Transverse colon (tissue), 4 donors: ENCODE measurements at places on chromosomes 6 and 20. TPM values are rescaled to one million over a fixed set of nuclear protein-coding genes. Genes with fewer than 3 reads are reported as not detected.
A peak's percentile ranks its signal among the peaks of the same experiment; 100 is the strongest.

- DNase-seq: no peak
- no peak overlapping the region for H3K27ac ChIP-seq
- no peaks in the 10 kb centered on the region for H3K4me1 ChIP-seq
- H3K4me3 ChIP-seq: no peak overlapping the region
- no peaks in the 10 kb centered on the region for H3K27me3 ChIP-seq
Measured at GRCh38 chr6:106757722-106758467, 128.5 kb downstream of the QRSL1 start.

Gene DZANK1
- total RNA-seq: 1.9 TPM

DNA sequence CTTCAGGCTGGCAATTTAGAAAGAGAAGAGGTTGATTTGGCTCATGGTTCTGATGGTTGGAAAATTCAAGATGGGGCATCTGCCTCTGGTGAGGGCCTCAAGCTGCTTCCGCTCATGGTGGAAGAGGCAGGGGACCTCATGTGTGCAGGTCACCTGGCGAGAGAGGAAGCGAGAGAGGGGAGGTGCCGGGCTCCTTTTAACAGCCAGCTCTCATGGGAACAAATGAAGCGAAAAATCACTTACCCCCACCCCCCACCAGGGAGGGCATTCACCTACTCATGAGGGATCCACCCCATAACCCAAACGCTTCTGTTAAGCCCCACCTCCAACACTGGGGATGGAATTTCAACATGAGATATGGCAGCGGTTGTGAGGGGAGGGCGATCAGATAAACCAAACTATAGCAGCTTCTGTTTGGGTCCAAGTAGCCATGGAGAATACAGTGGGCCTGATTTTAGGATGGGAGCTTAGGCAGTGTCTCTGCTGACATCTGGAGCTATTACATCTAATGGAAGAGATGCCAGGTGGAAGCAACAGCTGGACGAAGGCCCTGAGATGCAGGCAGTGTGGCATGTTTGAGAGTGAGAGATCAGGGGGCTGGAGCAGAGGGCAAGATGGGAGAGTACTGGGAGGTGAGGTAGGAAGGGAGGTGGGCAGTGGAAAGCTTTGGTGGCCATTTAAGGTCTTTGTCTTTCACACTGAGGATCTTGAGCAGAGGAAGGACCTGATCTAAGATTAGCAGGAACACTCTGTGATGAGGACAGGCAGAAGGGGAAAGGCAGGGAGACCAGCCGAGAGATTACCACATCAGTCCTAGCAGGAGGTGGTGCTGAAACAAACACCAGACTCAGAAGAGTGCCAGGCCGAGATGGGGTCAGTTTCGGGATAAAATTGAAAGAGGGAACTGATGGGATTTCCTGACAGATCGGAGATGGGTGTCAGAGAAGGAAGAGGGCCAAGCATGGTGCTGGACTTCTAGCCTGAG, 161.8 kb downstream of the NFATC2 start:
- no peaks in the 10 kb centered on the region for H3K27me3 ChIP-seq
- no peaks in the 10 kb centered on the region for H3K36me3 ChIP-seq
- peaks cover 12% of the 10 kb centered on the region for H3K4me1 ChIP-seq
- no peak for DNase-seq

Gene PM20D2
- 3.7 TPM for total RNA-seq

Gene AIF1
- 9.4 TPM for total RNA-seq

GRCh38 chr20:60403105-60403741, 445.0 kb downstream of the CDH26 start:
- no peaks in the 10 kb centered on the region for H3K36me3 ChIP-seq
- H3K27me3 ChIP-seq: no peaks in the 10 kb centered on the region
- DNase-seq: no peak
- no peaks in the 10 kb centered on the region for H3K4me1 ChIP-seq
- no peak overlapping the region for H3K4me3 ChIP-seq
- H3K27ac ChIP-seq: no peak overlapping the region

DNA sequence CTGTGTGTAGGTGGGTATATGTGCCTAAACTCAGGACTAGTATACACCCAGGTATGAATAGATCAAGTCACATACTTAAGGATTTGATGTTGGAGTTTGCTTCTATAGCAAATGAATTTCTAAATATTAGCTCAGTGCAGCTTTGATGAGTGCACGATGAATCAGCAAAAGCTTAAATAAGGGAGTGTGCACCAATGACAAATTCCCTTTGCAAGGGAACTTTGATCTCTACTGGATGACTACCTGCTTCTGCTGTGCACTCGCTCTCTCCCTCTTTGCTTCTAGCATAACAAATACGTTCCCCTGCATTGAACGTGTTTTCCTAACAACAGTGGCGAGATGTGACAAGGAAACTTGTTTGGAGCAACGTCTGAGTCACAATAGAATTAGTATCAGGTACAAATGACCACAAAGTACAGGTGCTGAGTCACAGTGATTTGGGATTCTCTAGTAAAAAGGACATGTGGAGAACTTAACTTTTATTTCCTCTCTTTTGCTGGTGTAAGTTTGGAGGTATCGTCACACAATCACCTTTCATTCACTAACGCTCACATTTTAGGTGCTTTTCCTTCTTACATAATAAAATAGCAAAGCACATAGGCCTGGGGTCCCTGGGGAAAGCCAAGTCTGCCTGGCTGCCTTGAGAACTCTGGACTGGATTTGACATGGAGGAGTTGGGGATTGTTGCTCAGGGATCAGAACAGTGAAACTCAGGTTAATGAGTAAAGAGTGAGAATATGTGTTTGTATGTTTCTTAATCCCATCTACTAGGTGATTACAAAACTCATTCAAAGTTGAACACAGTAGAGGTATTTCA, 49.7 kb downstream of the KLHL31 start:
- DNase-seq: peak; percentile 50
- no peaks in the 10 kb centered on the region for H3K36me3 ChIP-seq
- no peak overlapping the region for H3K4me3 ChIP-seq
- H3K27me3 ChIP-seq: no peaks in the 10 kb centered on the region

Gene GJE1
- total RNA-seq: not detected

Gene TLDC2
- total RNA-seq: 22.9 TPM

DNA sequence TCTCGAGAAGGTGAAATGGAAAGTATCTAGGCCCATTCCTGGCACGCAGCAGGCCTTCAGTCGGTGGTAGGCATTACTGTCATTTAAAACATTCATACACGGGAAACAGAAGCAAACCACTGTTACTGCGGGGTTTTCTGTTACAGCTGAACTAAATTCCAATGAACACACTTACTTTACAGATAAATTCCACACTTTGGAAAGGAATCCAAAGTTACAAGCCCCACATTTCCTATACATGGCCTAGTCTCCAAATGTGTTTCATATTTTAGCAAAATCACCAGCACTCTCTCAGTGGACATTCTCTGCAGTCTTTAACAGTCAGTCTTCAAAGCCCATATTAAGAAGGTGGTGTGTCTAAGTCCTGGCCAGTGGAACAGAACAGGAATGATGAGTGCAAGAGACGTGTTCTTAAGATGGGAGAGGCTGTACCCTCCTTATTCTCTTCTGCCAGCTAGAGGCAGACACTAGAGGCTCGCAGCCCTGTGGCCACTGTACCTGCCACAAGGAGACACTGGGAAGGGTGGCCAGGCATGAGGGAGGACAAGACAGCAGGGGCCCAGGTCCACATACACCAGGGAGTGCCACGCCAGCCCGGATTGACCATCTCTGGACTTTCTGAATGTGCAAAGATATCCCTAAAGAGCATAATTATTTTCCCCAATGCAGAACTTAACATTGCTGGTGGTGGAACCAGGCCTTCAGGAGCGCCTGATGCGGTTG, 76.4 kb downstream of the CDC5L start:
- H3K27me3 ChIP-seq: no peaks in the 10 kb centered on the region
- H3K4me1 ChIP-seq: no peaks in the 10 kb centered on the region
- H3K4me3 ChIP-seq: no peak overlapping the region
- H3K36me3 ChIP-seq: no peaks in the 10 kb centered on the region
- H3K27ac ChIP-seq: no peak overlapping the region

DNA sequence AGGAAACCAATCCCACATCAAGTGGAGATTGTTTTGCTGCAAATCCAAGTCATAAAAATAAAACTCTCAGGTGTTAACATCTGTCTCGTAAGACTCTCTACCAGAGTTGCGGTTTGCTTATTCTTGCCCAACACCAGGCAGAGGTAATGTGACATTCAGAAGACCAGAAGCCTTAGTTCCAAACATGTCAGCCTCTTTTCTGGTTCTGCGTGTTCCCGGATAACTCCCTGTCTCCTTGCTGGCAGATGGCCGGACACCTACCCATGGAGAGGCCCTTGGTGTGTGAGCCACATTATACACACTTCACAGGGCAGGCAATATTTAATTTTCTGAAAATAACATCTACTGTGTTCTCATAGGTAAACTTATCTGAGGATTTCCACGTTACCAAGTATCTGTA, 73.4 kb downstream of the GMPR start:
- no peaks in the 10 kb centered on the region for H3K27me3 ChIP-seq
- no peaks in the 10 kb centered on the region for H3K4me1 ChIP-seq
- no peak for DNase-seq

Gene WFDC11
- not detected for total RNA-seq

DNA sequence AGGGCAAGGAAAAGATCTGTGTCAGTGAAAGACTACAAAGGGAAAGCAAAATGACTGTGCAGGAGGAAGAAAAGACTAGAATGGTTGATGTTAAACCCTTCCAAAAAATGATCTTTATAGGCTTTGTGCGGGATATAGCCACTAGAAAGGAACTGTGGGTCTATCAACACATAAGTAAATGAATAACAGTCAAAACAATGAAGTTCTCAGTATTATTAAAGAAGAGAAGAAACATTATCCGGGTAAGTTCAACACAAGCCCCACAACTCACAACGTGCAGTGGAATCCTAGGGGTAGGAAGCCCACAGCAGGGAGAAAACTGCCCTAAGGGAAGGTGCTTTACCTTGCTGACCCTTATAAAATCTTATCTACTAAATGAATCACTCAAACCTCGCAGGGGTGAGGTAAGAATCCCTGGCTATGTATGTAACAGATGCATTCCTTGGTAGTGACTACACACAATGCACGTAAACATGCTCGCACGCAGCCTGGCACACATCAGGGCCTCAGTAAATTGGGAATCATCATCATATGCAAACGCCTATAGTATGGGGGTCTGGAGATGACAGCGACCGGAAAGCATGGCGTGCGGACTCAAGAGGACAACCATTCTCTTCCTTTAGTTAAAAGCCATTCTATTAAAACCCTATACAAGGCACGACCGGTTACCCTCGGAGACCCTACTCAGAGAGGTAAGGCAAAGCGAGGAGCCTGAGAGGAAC, 11.3 kb downstream of the TFAP2A start:
- no peak for DNase-seq
- peaks cover 89% of the 10 kb centered on the region for H3K27me3 ChIP-seq
- H3K4me3 ChIP-seq: peak overlapping the region; percentile 60
- H3K4me1 ChIP-seq: peaks cover 11% of the 10 kb centered on the region

- peaks cover 12% of the 10 kb centered on the region for H3K27me3 ChIP-seq
- peaks cover 42% of the 10 kb centered on the region for H3K4me1 ChIP-seq
- no peak overlapping the region for H3K27ac ChIP-seq
- no peak overlapping the region for H3K4me3 ChIP-seq
- H3K36me3 ChIP-seq: no peaks in the 10 kb centered on the region
Measured at GRCh38 chr6:165848086-165848426, 185.0 kb upstream of the PDE10A start.

- peak overlapping the region; percentile 3 for H3K27ac ChIP-seq
- H3K27me3 ChIP-seq: no peaks in the 10 kb centered on the region
- no peak overlapping the region for H3K4me3 ChIP-seq
Measured at GRCh38 chr6:34182751-34183531, 37.1 kb upstream of the GRM4 start.

DNA sequence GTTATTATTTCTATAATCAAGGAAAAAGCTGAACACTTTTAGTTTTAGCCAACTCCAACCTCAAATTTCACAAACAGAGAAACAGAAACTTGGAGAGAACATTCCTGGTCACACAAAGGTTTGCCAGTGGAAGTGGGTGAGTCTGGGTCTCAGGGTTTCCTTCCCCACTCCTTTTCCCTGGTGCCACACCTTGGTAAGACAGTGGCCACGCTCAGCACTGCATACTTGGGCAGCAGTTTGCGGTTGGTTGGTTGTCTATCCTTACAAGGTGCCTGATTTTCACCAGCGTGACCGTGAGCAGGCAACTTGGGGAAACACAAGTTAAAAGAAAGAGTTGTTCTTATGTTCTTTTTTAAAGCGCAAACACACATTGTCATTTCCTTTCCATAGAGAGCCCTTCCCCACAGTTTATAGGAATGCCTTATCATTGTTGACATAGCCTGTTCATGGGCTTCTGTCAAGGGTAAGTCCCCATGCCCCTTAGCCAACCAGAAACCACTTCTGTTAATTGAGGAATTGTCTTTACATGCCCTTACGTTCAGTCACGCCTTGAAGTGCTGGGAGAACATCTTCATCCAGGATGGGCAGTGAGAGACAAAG, 82.2 kb downstream of the RIN2 start:
- H3K4me1 ChIP-seq: no peaks in the 10 kb centered on the region
- H3K27me3 ChIP-seq: no peaks in the 10 kb centered on the region
- no peak for DNase-seq
- no peak overlapping the region for H3K27ac ChIP-seq
- H3K4me3 ChIP-seq: no peak overlapping the region
- no peaks in the 10 kb centered on the region for H3K36me3 ChIP-seq

Gene TRIM38
- 9.4 TPM for total RNA-seq

Gene KHDC1L
- not detected for total RNA-seq

- H3K27me3 ChIP-seq: no peaks in the 10 kb centered on the region
- no peak overlapping the region for H3K27ac ChIP-seq
- no peak for DNase-seq
- H3K4me1 ChIP-seq: no peaks in the 10 kb centered on the region
- H3K36me3 ChIP-seq: no peaks in the 10 kb centered on the region
Measured at GRCh38 chr6:26309731-26310142, 55.3 kb upstream of the BTN3A2 start.

Gene SLPI
- total RNA-seq: 16.1 TPM

Gene YTHDF1
- total RNA-seq: 35.2 TPM

DNA sequence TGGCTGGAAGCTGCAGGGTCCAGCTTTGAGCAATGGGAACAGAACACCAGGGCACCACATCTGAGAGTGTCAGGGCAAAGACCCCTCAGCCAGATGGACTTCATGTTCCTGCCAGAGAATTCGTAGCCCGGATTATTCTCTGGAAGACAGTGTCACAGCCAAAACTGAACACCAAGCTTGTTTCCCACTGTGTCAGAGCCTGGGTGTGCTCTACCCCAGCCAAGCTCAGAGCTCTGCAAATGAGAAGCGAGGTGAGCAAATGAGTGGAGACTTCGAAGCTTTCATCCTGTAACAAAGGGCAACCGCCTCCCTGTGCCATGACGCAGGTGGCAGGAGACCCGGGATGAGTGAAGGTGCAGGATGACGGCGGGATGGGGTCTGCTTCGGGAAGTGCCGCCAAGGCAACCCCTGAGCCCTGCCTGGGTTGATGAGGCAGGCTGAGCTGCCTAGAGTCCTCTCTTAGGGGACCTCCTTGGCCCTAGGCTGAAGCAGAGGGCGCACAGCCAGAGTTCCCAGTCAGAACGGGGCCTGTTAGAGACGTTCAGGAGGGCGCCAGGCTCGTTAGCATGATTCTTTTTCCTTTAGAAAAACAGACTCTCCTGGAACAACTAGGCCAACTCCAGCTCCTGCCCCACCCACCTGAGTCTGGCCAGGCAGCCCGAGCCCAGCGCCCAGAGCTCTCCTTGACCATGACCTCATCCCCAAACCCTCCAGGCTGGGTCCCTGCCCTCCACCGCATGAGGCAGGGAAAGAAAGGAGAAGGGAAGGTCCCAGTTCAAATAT, 187.7 kb downstream of the SOD2 start:
- no peak overlapping the region for H3K4me3 ChIP-seq
- no peaks in the 10 kb centered on the region for H3K27me3 ChIP-seq
- no peaks in the 10 kb centered on the region for H3K36me3 ChIP-seq
- no peak for DNase-seq
- H3K4me1 ChIP-seq: no peaks in the 10 kb centered on the region

- H3K4me3 ChIP-seq: no peak overlapping the region
- H3K27ac ChIP-seq: peak overlapping the region; percentile 76
- DNase-seq: peak; percentile 42
- H3K27me3 ChIP-seq: no peaks in the 10 kb centered on the region
Measured at GRCh38 chr6:4351520-4352321, 216.3 kb upstream of the ECI2 start.
